ENCODE measurements at places on chromosomes 1 and 21.

GRCh38 chr1:113981962-113982931, 3.0 kb downstream of the OLFML3 start:
- no peak for DNase-seq

DNA sequence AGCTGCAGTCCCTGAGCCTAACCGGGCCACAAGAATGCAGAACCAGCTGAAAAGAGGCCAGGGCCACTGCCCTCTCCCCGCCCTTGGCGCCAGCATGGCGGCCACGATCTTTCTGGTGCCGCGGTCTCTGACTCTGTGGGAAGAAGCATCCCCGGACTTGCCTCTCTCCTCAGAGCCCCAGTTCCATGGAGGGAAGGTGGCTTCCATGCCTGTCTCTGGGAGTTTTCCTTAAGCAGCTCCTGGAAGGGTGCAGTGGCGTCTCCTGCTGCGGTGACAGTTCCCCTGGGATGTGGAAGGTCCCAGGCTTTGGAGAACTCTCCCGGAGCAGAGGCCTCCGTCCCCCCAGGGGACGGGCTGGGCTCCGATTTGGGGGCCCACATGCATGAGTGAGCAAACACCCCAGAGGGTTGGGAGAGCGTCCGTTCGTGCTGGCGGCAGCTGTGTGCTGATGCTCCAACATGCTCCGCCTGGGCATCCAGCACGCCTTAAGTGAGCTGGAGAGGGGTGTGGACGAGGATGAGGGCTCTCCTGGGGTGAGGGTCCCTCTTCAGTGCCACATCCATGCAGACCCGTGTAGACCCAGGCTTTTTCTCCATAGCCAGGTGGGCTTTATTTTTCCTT, 109.8 kb upstream of the COL6A1 start:
- no peak for DNase-seq

- no peak for DNase-seq
Observed at GRCh38 chr1:43976890-43977289, 2.1 kb upstream of the B4GALT2 start.

- no peak for DNase-seq
Observed at GRCh38 chr1:112762541-112763500, 47.7 kb upstream of the PPM1J start.

DNA sequence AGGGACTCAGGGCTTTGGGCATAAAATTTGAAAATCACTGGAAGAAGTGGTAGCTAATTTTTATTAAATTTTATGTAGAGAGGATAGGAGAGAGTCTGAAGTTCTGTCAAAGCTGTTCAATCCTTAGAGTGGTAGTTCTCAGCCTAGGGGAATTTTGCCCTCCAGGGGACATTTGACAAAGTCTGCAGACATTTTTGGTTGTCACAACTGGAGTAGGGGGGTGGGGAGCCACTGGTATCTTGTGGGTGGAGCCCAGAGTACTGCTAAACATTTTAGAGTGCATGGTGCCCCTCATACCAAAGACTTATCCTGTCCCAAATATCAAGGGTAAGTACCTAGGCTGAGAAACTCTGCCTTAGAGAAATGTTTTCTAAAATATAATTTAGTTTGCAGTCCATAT, 30.2 kb downstream of the RASAL2 start:
- DNase-seq = no peak

DNA sequence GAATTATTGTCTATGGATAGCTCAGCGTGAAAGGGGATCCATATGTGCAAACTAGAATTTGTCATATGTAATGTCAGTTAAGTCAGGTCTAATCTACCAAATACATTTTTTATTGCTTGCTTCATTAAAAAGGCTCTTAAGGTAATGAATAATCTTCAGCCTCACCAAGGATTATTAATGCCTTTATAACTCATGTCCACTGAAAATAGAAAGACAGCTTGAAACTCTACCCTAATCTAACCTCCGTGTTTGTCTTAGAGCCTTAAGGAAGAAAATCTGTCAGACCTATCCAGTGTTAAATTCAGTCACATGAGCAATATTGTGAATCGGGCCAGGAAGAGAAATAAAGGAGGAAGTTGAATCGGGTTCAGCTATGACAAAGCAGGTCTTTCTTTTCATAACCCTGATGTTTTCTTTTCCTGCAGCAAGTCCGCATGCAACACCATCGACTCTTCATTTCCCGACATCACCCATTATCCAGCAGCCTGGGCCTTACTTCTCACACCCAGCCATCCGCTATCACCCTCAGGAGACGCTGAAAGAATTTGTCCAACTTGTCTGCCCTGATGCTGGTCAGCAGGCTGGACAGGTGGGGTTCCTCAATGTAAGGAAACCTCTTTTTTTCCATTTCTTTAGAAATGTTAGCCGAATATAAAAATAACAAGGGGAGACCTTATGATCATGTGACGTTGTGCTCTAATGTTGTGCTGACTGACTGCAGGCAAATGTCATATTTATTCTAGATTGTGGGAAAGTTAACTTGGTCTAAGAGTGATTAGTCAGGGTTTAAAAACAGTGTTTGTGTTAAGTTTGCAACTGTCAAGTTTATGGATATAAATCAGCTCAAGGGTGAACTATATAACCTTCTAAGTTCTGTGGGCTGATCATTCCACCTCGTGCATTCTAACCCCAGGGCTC, 321.0 kb downstream of the TM2D1 start:
- DNase-seq = no peak

GRCh38 chr1:180309338-180309737, 79.3 kb downstream of the LHX4 start:
- DNase-seq = no peak

- no peak for DNase-seq
Observed at GRCh38 chr1:214404154-214404553, 123.2 kb downstream of the SMYD2 start.

- DNase-seq = no peak
Observed at GRCh38 chr1:67710417-67710816, 25.4 kb downstream of the GADD45A start.

DNA sequence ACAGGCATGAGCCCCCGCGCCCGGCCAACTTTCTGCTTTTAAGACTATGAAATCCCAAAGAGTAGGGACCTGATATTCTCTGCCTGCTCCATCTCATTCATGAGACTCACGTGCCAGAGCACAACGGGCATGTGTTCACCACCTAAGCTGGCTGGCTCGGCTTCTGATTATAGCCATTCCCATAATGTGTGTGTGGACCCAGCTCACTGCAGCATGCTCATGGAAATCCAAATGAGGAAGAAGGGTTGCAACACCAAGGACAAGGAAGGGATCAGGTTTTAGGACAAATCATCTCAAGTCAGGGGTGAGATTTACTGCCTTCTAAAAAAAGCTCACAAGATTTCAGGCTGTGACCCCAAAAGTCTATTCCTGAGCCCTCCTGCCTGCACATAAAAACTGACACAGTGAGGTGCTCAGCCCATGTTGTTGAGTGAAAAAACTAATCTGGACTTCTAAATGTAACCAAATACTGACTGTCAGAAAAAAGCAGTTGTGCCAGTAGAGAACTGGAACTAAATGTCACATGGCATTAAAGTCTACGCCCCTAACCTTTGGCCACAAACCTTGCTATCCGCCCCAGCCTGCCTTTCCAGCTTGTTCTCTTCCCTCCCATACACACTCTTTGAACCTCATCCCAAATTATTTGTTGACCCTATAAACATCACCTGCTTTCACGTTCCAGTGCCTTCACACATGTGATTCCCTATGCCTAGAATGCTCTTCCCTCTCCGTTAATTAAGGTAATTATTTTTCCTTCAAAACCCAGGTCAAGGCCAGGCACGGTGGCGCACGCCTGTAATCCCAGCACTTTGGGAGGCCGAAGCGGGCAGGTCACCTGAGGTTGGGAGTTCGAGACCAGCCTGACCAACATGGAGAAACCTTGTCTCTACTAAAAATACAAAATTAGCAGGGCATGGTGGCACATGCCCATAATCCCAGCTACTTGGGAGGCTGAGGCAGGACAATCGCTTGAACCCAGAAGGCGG, 9.1 kb upstream of the COA7 start:
- DNase-seq = no peak

DNA sequence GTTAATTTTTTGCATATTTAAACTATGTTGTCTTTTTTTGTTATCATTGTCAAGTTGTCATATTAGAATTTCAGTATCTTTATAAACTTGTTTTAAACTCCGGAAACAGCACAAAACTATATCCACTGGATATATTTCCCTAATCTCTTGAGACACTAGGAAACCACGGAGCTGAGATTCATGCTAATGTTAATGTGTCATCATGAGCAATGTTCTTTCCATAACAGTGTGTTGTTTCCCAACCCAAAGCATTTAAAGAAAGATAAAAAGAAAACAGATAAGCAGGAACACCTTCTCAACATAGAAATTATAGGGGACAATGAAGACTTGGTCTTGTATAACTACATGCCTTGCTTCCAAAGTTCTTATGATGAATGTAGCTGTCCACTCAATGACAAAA, 626.2 kb upstream of the TMPRSS15 start:
- no peak for DNase-seq

GRCh38 chr1:94783342-94784189, 36.6 kb upstream of the SLC44A3 start:
- DNase-seq = no peak

GRCh38 chr1:82177192-82177591, 376.5 kb downstream of the ADGRL2 start:
- DNase-seq = no peak

- DNase-seq = no peak
Observed at GRCh38 chr1:54952950-54953718, 27.3 kb upstream of the TMEM61 start.

DNA sequence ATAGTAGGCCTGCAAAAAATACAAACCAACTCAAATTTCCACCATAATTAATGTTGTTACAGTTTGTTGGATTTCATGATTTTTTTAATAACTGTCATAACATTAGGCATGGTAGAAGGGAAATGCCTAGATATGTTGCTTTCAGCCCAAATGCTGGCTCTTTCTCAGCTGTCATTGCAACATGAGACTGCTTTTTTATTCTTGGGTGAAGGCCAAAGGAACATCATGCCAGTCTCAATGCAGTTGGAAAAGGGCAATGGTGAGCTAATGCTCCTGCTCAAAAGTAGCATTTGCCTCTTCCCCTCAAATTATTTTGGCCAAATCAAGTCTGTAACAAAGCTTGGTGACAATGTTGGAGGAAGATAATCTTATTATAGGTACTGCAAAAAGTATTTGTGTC, 877.7 kb upstream of the PRMT6 start:
- no peak for DNase-seq

- peak; percentile 46 for DNase-seq
Observed at GRCh38 chr1:50978852-50979781, 9.1 kb downstream of the CDKN2C start.

- DNase-seq = no peak
Observed at GRCh38 chr1:3456449-3456963, 2.0 kb downstream of the ARHGEF16 start.

GRCh38 chr1:191714845-191715244, 443.4 kb upstream of the RGS18 start:
- DNase-seq = peak; percentile 24

DNA sequence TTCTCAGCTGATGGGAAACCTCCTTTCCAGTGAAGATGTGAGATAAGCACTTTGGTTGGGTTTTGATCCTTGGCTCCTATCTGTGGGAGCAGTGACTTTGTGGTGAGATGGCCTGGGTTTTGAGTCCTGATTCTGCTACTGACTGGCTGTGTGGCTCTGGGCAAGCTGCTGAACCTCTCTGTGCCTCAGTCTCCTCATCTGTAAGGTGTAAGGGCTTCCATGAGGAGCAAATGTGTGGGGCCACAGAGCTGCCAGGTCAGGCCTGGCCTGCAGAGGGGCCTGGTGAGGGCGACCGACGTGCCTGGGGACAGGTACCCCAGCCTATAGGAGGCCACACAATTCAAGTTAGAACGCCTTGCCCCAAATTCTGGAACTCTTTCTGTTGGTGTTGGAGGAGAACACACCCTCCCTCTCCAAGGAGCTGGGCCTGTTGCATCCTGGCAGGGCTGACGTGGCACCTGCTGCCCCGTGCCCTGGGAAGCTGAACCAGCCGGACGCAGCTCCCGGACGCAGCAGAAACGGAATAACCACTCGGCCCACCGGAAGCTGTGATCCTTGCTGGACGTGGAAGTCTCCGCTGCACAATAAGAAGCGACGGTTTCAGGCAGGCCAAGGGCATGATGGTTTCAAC, 62.7 kb downstream of the AGPAT3 start:
- DNase-seq = peak; percentile 35

GRCh38 chr1:17186216-17186909, 18.6 kb upstream of the PADI1 start:
- DNase-seq = no peak

DNA sequence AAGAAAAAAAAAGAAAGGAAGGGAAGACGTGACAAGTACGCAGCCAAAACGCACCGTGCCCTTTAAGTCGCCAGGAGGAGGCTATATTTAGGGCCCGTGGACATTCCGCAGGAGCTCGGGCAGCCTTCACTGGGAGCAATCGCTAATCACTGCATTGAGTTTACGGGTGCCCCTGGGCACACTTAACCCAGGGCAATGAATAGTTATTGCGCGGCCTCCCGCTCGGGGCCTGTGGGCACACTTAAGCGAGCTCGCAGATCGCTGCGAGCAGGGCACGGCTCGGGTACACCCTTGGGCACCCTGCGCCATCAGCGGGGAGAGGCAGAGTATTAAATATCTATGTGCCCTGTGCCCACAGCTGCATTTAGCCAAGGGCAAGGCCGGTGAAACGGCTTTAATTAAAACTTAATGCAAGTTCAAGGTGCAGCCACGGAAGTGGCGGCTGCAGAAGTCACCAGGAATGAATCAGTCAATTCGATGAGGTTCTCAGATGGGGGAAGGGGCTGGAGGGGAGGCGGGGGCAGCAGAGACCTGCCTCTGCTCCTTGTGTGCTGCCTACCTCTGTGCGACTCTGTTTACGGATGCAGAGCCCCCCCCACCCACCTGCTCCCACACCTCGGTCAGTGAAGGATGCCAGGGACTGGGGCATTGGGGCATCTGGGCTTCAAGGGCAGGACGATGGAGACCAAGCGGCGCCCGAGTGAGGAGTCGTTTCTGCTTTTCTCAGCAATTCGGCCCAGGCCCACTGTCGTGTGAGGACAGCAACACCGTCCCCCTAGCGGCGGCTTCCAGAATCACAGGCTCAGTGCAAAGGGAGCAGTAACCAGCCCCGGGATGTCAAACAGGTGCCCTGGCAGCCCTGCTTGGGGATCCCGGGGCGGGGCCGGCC, 51.8 kb upstream of the TARDBP start:
- DNase-seq = peak; percentile 68

DNA sequence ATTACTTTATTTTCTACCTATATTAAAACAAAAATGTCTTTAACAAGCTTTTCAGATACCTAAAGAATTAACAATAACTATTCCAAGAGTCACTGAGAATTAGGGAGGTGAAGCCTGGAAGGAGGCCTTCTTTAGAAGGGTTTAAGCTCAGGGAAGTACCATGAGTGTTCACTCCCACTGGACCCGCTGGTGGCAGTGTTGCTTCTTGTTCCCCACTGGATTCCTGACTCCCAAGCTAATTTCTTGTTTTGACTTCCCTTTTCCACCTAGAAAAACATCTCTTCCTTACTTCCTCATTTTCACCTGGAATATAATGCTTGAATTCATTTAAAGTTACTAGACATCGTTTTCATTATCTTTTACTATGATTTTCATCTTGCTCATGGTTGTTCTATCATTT, 264.2 kb downstream of the HMCN1 start:
- DNase-seq = no peak

DNA sequence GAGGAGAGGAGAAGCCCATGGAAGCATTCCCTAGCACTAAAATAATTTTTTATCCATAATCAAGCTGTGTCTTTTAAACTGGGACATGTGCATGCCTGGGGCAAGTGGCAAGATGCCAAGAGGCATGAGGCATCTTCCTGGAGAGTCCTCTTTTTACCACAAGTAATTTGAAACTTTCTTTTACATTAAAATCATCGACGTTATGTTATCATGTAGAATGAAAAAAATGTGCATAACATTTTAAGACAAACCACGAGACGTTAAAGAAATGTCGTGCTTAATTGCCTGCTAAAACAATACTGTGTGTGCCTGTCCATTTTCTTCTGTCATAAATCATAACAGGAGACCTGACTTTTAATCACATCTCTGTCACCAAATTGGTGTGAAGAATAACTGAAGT, 1.5 kb downstream of the STYXL2 start:
- peak; percentile 6 for DNase-seq
